ENCODE measurements at places on chromosomes 7 and 10.

DNA sequence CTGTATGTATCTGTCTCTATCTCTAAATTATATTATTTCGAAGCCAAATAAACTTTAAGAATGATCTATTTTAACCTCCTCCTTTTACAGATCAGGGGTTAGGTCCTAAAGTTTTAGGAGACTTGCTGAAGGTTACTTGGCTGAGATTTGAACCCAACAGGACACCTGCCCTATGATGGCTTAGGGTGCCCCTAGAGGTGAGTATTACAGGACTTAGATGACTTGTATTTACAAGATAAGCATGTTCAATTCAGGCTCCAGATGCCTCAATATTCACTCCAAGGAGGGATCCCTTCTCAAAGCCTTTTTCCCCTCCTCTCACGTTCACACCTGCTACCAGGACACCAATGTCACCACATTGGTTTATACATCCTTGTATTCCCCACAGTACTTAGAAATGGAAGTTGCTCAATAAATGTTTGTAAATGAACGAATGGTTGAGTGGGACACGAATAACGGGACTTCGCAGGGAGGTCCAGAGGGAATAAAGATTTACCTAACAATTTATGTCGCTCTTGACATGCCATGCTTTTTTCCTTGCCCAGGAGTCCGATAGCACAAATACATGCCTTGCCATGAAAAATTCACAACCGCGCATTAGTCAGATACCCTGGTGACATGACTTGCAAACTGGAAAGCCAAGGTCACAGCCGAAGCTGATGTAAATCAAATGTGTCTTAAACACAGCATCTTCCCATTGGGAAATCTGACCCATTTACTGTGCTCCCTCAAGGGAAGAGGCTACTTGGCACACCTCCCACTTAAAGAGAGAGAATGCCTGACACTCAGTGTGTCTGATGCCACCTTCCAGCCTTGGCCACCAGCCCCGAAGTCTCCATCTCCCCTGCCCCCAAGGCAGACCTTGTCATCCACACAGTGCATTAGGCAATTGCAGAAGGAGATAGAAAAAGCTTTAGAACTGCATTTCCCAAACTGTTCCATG, 872.2 kb upstream of the AUTS2 start:
- DNase-seq: no peak

DNA sequence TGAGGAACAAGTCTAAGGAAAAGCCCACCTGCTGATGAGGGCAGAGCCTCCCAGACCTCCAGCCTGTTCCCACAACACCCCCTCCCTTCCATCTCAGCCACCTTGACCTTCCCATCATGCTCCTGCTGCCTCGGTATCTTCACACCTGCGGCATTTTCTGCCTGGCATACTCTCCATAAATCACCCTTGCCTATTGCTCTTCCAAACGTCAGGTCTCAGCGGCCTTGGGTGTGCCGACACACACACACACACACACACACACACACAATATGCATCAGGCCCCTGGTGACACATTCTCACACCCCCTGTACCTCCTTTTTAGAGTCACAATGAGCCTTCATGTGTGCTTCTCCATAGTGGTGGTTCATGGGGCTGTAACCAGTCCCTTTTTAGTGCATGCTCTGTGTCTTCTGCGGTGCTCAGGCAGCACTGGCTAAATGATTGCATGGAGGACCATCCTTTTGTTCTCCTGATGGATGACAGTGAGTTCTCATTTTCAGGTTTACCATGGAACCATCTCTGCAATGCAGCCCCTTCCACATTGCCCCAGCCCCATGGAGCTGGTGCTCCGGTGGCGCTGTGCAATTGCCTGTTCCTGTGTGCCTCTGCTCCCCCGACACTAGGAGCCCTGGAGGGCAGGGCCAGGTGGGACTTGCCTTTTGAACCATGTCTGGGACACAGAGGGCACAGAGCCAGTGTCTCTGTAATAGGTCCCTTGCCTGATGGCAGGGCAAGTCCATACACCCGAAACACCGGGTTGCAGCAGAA, 4.5 kb downstream of the ADIRF start:
- no peak for DNase-seq

GRCh38 chr10:131899695-131900349, 986 bp upstream of the PPP2R2D start:
- no peak for DNase-seq

DNA sequence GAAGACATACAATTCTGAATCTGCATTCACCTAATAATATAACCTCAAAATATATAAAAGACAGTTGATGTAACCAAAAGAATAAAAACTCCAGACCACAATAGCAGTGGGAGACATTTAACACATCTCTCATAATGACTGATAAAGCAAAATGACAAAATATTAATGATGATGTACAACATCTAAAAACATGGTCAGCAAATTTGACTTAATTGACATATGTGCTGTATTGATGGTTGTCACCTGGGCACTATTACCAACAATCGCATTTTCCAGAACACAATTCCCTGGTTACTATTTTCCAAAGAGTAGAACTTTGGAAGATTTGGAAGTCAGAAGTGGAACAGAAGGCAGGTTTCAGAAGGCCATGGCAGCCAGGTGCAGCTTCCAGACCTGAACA, 899.5 kb upstream of the CELF2 start:
- no peak for DNase-seq

DNA sequence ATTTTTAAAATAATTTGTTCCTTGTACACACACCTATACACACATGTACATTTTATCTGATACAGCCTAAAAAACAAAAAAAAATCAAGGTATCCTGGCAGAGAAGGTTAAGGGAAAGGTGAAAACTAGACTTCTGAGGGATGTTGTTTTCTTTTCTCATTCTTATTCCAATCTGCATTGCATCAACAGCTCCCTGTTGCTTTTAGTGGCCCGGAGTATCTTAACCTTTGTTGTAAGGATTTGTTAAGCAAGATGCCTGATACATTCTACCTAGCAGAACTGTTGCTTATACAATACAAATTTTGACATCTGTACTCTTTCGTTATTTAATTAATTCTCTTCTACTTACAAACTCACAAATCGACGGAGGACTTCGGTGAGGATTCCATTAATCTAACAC, 167.4 kb downstream of the GNAI1 start:
- DNase-seq: no peak

DNA sequence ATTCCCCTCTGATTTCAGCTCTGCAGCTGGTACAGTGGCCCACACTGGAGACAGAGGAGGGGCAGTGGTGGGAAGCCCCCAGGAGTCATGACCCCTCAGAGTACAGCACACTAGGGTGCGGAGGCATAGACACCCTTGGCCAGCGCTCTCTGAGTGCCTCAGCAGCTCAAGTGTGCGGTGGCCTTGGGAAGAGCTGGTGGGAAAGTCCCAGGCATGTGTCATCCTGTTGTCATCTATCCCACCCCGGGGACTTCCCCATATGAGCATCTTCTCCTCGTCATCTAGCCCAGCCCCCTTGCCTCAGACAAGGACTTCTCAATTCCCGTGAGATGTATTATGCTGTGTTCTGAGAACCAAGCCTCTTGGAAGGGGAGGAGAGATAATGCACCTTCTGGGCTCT, 15.6 kb upstream of the PPIF start:
- no peak for DNase-seq

DNA sequence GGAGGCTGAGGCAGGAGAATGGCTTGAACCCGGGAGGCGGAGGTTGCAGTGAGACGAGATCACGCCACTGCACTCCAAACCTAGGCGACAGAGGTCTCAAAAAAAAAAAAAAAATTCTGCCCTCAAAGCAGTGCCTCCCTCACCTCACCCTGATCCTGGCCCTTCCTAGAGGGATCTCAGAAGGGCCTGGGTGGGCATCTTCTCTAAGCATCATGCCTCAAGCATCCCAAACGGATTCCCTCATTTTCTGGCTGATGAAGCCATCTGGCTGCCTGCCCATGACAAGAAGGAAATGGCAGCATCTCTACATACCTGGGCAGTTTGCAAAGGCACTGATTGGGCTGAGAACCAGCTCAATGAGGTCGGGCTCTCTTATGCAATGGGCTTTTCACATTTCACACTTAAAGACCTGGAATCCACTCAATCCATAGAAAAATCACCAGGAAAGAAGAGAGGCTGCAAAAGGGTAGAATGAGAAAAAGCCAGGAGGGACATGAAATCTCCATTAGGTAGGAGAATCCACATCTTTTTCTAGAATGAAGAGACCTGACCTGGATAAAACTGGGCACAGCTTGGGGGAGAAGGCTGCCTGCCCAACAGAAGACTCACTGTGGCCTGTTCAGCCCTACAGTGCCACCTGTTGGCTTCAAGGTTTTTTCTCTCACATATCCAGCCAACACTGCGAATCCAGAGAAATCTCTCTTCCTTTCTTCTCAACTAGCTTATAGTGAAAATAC, 48.1 kb downstream of the PDLIM1 start:
- no peak for DNase-seq

- no peak for DNase-seq
Observed at GRCh38 chr7:157974678-157975230, 612.9 kb downstream of the PTPRN2 start.

GRCh38 chr7:32660936-32661335, 165.6 kb downstream of the AVL9 start:
- DNase-seq: no peak

- no peak for DNase-seq
Observed at GRCh38 chr7:140249036-140249806, 72.4 kb upstream of the KDM7A start.

DNA sequence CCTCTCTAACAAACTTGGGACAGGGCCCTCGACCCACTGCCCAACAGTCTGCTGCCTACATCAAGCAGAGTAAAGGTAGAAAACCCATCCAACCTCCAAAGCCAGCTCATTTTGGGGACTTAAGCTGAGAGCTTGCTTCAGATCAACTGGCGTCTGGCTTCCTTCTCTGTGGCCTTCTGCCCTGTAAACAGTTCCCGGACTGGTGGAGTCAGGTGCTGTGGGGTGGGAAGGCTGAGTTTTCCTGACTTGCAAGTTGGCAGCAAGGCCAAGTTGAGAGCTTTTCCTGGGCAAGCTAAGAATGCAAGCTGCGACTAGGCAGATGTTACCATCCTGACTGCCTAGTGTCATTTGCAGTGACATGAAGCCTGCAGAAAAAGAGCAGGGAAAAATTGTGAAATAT, 3.7 kb downstream of the GALNT17 start:
- DNase-seq: no peak

GRCh38 chr7:158588085-158588877, 658 bp upstream of the PTPRN2 start:
- no peak for DNase-seq

DNA sequence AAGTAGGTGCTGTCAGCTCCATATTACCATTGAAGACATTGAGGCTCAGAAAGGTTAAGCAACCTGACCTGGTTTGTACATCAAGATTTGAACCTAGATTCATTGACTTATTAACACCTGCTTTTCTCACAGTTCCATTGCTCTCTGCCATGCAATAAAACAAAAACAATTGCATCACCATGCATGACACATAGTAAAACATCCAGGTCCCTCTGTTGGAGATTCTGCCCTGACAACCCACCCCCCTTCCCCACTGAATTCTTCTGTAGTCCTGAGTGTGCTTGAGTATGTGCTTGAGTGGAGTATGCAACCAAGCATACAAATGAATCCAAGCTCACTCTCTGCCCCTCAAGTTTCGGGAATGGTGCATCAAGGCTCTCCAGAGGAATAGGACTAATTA, 6.0 kb upstream of the LMBR1 start:
- DNase-seq: no peak

DNA sequence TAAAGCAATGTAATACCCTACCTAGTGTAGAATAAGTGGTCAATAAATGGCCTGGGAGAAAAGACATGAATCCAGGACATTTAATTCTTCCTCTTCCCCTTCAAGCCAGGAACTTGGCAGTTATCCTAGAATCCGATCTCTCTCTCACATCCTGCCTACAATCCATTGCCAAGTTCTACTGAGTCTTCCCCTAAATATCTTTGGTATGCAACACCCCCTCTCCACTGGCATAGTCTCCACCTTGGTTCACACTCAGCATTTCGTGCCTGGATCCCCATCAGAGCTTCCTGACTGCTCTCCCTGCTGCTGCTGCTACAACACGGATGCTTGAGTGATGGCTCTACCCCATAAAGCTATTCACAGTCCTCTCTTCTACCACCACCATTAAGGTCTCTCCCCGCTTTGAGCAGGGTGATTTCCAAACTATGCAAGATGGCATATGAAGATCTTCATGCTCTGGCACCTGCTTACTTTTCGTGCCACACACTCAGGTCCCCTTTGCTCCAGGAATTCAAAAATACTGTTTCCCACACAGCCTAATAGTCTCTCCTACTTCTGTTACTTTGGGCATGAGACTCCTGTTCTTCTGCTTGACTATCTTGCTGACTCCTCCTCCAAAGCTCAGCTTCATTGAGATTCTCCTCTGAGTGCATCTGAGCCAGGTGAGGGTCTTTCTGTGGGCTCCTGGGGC, 4.8 kb downstream of the ANK3 start:
- no peak for DNase-seq

- DNase-seq: no peak
Observed at GRCh38 chr7:28674359-28674782, 262.1 kb downstream of the CREB5 start.

DNA sequence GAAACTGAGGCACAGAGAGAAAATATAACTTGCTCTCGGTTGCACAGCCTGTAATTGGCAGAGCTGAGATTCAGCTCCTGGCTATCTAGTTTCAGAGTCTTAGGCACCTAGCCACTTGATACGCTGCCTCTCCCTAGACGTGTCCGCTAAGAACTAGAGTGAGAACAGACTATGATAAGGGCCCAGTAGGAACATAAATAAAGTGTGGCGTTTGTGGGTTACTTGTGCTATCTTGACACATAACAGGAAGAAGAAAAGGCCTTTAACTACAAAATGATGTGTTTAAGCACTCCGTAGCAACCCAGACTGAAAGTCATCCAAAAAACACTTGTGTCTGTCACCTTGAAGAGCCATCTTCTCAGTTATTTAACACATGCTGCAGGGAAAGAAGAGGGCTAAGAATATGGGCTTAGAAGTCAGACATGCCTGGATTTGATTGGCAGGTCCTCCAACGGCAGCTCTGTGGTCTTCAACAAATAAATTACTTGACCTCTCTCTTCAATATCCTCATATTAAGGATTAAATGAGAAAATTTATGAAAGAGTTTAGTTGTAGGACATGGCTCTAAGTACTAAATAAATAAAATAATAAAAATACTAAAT, 96.2 kb downstream of the SGMS1 start:
- DNase-seq: no peak

- no peak for DNase-seq
Observed at GRCh38 chr7:20449176-20449575, 118.5 kb downstream of the ITGB8 start.

- no peak for DNase-seq
Observed at GRCh38 chr10:116254422-116255155, 18.4 kb downstream of the GFRA1 start.
